ENCODE measurements at places on chromosomes 16 and 17.

- DNase-seq = no peak
Observed at GRCh38 chr17:45284176-45285140, 22.6 kb upstream of the SPATA32 start.

DNA sequence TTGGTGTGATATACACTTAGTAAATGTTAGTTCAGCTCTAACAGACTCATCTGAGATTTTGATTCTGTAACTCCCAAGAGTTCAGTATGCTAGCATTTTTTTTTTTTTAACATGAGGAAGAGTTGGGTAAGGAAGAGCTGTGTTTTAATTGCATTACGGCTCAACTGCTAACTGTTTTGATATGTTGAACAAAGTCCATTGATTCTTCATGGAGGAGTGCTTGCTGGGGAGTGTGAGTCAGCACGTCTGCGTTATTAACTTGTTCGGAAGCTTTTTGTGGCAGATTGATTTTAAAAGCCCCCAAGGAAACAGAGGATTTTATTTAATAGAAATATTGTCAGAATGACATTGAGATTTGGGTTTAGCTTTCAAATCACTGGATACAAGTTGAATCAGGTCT lies 45.8 kb downstream of the PITPNC1 start:
- DNase-seq = no peak

DNA sequence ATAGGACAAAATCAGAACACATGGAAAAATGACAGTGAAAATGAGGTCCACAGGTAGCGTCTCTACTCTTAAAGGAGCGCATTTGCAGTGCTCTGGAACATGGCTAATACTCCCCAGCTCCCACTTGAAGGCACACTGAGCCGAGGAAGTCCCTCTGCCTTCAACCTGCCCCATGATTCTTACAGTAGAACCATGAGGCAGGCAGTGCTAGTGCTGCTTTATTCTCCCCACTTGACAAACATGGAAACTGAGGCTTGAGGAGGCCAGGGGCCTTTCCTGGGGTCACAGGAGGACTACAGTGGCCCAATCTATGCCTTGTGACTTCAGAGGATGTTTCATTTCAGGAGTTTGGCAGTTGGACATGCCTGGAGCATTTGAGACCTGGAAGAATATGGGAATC lies 244.1 kb upstream of the MAF start:
- no peak for DNase-seq

DNA sequence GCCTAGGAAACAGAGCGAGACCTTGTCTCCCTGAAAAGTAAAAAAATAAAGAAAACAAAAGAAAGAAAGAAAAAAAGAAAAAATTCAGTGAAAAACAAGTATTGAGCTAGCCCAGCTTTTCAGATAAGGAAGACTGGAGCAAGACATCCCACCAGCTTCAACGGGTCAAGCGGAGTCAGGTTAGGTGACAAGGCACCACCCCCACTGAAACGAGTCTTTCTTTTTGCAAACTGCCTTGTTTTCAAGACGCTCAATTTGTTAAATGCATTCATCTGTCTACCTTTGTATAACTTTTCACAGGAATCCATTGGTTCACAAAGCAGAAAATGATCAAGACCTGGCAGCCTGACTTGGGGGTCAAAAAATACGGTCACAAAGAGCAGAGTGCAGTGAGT lies 10.7 kb upstream of the AXIN2 start:
- no peak for DNase-seq

DNA sequence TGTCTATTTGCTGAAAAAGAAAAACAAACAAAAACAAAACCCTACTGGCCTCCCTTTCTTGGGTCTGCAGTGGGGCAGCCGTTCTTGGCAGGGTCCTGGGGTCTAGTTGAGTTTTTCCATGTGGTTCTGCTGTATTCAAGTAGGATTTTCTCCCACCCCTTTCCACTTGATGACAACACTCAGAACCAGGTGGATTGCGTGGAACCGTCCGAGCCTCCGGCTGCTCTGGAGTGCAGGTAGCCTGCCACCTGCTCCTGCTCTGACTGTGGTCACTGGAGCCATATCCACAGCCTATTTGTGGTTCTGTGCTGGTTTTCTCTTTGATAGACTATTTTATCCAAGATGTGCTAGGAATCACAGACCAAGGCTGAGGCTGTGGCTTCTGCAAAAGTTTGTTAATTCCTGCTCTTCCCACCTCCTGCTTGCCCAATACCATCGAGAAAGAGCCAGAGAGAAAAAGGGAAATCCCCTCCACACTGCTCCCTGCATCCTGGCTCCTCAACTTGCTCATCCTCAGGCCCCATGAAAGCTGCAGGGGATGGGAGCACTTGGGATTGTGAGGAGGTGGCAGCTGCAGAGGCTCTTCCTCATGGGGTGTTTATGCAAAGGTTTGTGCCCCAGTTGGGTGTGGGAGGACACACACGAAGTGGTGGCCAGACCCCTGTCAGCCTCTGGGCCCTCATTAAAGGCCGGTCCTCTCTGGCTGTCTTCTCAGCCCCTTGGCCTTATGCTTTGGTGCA lies 377.8 kb upstream of the TNRC6C start:
- no peak for DNase-seq

DNA sequence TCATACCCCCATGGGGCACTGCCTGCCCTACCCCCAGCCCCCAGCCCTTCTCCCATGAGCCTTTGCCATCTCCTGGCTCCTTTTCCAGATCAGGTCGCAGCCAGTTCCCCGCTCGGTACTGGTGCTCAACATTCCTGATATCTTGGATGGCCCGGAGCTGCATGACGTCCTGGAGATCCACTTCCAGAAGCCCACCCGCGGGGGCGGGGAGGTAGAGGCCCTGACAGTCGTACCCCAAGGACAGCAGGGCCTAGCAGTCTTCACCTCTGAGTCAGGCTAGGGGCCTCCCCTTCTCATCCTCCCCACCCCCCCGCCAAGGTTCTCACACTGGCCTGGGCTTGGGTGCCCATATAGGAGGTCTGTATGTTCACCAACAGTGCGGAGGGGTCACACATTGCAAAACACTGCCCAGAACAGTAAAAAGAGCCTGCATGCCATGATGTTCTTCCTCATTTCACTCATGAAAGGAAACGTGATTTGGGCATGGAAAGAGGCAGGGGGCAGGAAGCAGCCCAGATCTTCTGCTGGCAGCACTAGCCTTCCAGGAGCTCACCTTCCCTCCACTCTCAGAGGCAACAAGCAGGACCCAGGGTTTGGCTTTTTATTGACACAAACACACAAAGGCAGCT lies 7.5 kb downstream of the IFI35 start:
- no peak for DNase-seq

- no peak for DNase-seq
Observed at GRCh38 chr16:10870808-10871156, 6.2 kb upstream of the CIITA start.

DNA sequence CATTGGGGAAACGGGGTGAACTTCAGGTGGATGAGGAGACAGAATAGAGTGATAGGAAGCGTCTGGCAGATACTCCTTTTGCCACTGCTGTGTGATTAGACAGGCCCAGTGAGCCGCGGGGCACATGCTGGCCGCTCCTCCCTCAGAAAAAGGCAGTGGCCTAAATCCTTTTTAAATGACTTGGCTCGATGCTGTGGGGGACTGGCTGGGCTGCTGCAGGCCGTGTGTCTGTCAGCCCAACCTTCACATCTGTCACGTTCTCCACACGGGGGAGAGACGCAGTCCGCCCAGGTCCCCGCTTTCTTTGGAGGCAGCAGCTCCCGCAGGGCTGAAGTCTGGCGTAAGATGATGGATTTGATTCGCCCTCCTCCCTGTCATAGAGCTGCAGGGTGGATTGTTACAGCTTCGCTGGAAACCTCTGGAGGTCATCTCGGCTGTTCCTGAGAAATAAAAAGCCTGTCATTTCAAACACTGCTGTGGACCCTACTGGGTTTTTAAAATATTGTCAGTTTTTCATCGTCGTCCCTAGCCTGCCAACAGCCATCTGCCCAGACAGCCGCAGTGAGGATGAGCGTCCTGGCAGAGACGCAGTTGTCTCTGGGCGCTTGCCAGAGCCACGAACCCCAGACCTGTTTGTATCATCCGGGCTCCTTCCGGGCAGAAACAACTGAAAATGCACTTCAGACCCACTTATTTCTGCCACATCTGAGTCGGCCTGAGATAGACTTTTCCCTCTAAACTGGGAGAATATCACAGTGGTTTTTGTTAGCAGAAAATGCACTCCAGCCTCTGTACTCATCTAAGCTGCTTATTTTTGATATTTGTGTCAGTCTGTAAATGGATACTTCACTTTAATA lies 7.0 kb upstream of the TMEM235 start:
- no peak for DNase-seq

GRCh38 chr17:66834919-66835454 lies at the start of gene CACNG5:
TSS of gene CACNG5 (plus strand) at chr17:66835117. CDS start at chr17:66877333, 42,216 bp downstream.
- no peak for DNase-seq

DNA sequence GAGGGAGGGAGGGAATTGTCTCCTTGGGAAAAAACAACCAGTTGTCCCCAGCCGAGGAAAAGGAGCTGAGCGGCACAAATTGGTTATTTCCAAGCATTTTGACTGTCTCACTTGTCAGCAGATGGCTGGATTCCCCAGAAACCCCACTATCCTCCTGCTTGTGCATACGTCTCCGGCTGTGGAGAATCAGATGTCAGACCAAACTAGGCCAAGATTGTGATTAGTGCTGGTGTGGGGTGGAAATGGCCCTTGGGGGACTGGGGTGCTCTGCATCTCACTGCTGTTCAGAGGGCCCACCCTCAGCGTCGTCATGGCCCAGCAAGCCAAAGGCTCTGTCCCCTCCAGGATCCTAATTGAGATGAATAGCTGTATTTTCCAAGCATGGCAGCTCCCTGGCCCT lies 131.7 kb upstream of the HSBP1 start:
- no peak for DNase-seq

DNA sequence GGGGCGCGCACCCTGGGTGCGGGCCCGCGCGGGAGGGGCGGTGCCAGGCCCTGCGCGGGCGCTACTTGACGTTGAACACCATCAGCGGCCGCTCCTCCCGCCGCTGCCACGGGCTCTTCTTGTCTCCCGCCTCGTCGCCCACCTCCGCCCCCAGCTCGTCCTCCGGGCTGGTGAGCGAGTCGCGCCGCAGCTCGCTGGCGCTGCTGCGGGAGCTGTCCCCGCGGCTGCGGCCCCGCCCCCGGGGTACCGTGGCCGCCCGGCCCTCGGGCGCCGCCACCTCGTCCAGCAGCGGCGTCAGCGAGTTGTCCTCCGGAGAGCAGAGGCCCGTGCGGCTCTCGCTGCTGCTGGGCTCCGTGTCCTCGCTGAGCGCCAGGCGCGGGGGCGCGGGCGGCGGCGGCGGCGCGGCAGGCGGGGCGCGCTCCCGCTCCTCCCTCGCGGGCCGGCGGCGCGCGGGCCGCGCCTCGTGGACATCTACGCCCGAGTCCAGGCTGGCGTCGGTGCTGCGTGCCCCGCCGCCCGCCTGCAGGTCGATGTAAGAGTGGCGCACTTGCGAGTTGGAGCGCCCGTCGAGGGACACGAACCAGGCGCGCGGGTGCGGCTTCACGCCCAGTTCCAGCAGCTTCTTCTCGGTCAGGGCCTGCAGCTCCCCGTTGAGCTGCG lies 8.7 kb downstream of the GRN start:
- no peak for DNase-seq

DNA sequence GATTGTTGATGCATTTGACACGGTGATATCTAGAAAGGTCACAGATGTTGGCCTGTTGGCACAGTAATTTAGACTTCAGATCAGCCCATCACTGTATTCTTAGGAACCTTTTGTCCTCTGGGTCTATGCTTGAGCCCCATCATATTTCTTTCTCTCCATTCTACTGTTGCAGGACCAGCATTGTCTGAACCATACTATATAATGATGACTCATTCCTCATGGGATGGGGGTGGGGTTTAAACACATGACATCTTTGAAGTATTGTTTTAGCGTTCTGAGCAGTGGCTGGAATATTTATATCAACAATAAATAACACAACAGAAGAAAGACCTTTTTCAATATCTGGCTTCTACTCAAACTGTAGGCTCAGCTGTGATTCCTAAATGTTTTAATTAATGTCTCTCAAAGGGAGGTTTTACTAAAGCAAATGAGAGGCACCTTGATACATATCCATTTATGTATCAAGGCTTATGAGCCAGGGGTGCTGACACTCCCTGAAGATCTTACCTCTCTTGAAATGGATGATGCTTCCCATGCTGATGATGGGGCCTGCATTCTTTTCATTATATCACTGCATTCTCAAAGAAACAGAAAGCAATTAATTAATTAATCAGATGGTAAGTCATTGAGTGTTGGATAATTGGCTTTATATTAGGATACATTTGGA lies 379.0 kb upstream of the GOT2 start:
- DNase-seq = no peak

DNA sequence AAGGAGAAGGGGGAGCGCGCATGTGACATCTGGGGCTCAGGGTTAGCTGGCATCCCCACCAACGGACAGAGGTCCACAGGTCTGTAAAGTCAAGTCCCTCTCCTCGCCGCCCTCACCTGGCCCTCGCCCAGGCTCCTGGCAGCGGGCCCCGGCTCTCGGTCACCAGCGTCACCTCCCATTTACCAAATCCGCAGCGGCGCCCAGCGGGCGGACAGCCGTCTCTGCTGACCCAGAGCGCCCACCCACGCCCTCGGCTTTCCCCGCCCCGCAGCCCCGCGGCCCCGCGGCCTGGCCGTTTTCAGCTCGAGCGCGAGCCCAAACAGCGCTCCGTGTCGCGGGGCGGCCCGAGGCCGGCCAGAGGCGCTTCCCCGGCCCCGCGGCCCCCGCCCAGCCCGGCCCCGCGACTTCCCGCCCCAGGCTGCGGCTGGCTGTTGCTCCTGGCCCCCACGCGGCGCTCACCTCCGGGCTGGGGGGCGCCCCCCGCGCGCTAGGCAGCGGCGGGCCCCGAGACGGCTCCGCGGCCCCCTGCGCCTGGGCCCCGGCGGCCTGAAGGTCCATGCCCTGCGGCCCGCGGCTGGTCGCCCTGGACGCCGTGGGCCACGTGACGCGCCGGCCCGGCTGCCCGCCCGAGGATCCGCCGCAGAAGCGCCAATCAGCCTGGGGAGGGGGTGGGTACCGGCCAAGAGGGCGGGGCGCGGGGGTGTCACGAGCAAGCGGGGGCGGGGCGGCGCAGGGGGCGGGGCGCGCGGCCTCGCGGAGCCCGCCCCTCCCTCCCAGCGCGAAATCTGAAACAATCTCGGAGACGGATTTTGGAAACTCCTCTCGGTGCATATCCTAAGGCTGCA lies at the start of gene COPRS:
COPRS (minus strand) TSS at position 603 of the 845 bp plus-strand sequence; CDS start at position 558, 45 bp downstream.
- DNase-seq = peak; percentile 67

DNA sequence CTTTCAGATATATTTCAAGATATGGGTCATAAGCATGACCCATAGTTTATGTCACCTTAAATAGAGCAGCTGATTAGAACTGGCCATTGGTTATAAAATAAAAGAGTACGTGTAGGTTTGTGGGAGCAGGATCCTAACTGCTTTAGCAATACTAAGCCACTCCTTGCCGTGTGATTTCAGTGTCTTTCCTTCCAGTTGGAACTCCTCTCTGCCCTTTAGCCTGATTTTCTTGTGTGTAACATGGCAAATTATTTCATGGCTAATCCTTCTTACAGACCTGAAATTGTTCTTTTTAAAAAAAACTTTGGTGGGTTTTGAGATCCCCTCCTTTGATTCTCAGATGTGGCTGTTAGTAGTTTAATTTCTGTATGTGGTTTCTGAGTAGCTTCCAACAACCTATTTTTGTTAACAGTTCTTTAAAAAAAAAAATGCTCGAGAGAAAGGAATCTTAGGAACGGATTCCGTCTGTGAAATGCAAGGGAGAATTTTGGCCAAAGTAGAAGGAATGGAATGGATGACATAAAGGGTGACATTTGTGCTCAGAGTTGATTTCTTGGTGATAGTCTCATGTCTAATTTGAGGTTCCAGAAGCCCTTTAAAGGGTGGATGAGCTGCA lies 39.9 kb downstream of the DHRS7B start:
- no peak for DNase-seq

GRCh38 chr16:56606476-56607108 lies 1.8 kb upstream of the MT2A start:
- DNase-seq = no peak

Measured in stimulated activated CD4-positive, alpha-beta T cell treated with anti-CD3 and anti-CD28 coated beads, TNF-alpha, amount 100 ng/mL, for 1 hour (primary cell).